ENCODE measurements at places on chromosomes 6 and 20.

GRCh38 chr6:108835218-108835850 lies 12.9 kb upstream of the ARMC2 start:
- DNase-seq = no peak

- no peak for DNase-seq
Observed at GRCh38 chr6:31377029-31377428, 20.1 kb upstream of the HLA-B start.

DNA sequence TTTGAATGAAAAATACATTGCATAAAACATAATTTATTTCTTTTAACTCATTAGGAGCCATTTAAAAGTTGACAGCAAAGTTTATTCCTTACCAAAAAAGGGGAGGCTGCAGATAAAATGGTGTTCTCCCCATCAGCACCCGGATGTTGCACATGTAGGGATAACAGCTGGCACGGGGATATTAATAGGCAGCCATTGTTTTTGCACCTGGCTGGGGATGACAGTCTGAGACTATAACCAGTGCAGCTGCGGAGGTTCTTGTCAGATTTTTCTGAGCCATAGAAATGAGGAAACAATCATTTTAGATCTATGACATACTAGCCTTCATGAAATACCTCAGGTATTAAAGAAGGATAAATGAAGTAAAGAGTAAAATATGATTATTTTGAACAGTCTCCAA lies 20.1 kb upstream of the HECA start:
- no peak for DNase-seq

GRCh38 chr6:168417191-168417590 lies 23.8 kb upstream of the SMOC2 start:
- DNase-seq = no peak
